ENCODE measurements at places on chromosomes 1 and 21. TPM values are rescaled to one million over a fixed set of nuclear protein-coding genes. Genes with fewer than 3 reads are reported as not detected.

DNA sequence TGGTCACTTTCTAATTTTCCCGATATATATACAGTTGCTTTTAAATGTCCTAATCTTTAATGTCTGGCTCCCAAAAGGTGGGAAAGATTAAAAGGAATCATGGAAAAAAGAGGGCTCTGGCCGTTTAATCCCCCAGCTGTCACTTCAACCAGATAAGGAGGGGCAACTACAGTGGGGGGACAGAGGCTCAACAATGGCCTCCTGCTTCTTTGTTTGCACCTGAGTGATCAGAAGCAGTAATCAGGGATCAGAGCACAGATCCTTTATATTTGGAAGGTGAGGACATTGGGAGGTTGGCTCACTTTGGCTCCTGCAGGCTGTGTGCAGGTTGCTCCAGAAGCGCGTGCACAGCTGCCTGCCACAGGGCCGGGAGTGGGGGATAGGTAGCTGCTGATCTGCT is 212.8 kb downstream of the FMN2 start:
- no peak for DNase-seq

- DNase-seq, result no peak
Measured at GRCh38 chr1:110040548-110040947, 6.1 kb downstream of the STRIP1 start.

DNA sequence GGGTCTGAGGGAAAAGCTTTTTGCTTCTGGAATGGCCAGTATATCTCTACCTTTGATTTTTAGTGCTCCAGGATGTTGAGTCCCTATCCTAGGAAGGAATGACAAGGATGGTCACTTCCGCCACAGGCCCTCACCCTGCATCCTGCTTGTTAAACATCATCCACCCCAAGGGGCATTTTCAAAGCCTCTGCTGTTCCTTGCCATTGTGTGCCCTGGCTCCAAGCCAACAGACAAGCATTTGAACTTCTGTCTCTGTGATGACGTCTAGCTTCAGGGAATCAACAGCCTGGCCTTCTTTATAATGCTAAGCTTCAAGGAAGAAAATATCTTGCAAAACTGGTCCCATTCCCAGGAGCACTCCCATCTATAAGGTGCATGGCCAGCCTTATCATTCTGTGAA is 12.3 kb upstream of the JAM2 start:
- DNase-seq, result no peak

The PDC gene
- total RNA-seq, result not detected

GRCh38 chr1:186708694-186709097 is 28.5 kb upstream of the PTGS2 start:
- no peak for DNase-seq

GRCh38 chr1:94246692-94247137 is 9.3 kb upstream of the ARHGAP29 start:
- DNase-seq, result no peak

The CD1B gene
- total RNA-seq, result not detected

GRCh38 chr21:38054334-38054733 is 138.1 kb upstream of the KCNJ6 start:
- no peak for DNase-seq

The ICOSLG gene
- total RNA-seq, result 2.1 TPM

DNA sequence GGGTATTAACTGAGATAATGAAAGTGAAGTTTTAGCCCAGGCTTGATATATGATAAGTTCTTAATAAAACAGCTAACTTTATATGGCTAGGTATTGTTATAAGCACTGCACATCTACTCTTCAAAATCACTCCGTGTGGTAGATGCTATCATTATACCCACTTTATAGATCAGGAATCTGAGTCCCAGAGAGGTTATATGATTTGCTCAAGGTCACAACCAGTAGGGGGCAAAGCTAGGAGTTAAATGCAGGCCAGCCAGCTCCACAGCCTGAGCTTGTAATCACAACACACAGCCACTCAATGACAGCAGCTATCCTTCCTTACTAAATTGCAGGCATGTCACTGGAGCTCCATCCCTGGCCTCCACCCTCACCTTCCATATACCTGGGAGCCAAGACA is 115.8 kb downstream of the CAPN8 start:
- no peak for DNase-seq

The ERI3 gene
- total RNA-seq, result 40.0 TPM

The FAM72A gene
- total RNA-seq, result 11.9 TPM

GRCh38 chr1:164651351-164651951 is 92.5 kb downstream of the PBX1 start:
- DNase-seq, result no peak

DNA sequence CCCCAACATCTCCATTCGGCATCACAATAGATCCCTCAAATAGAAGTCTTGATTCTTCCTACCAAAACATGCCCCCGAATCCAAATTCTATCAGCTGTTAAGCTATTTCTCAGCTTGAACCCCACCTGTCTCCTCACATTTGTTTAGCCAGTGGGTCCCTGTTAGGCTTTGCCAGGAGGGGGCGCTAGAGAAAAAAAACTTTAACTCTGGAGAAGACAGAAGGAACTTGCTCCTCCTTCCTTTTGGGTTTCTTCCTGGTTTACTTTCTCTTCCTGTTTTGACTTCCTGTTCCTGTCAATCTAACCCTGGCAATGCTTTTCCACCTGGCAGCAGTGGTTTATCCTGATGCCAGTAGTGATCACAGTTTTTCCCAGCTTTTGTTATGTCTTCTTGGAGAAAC is 95.6 kb upstream of the KCNK1 start:
- DNase-seq, result no peak

The C1orf53 gene
- total RNA-seq, result 4.0 TPM

The EFHD2 gene
- total RNA-seq, result 72.2 TPM

DNA sequence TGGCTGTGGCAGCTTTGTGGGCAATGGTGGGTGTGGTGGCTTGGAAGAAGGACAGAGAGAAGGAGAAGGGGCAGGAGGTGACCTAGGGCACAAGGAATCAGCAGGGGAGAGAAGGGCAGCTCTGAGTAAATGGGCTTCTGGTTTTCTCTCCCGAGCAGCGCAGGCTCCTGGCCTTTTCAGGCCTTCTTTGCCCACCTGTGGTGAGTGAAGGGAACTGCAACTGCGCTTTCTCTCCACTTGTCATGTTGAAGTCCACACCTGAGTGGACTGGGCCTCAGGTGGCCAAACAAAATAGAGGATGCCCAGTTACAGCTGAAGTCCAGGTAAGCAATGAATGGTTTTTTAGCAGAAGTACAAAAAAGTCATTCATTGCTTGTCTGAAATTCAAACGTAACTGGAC is 29.4 kb upstream of the KCNA10 start:
- DNase-seq, result no peak

The DTL gene
- total RNA-seq, result 24.5 TPM

DNA sequence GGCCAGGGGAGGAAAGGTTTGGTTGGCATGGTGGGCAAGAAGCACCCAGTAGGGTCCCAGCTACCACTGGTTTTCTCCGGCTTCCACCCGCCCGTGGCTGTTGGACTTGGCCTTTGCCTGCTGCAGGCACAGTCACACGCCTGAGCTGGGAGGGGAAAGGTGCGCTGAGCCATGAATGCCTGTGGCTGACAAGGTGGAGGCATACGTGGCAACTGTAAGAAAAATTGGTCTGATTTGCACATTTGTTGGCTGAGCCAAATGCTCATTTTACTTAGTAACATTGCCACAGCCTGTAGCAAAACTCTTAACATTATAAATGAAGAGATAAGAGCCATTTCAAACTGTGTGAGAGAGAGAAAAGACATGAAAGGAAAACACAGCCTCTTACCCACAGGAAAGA is 191.6 kb downstream of the PTPRC start:
- no peak for DNase-seq

The LAD1 gene
- not detected for total RNA-seq

The PIK3C2B gene
- 25.0 TPM for total RNA-seq

DNA sequence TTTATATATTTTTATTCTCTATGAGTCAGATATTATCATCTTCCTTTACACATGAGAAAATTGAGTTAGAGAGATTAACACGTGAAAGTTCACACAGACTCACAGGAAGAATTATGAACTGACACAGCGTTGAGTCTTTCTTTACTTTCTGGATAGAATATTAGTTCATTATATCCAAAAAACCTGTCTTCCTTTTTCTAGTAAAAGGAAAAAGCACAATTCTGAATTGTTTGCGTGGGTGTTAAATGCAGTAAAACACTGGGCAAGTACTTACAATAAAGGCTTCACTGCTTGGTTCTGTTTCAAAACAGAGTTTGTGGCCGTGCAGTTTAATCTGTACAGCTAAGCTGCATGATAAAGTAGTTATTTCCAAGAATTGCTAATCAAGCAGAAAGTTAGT is 10.8 kb downstream of the MAGI3 start:
- no peak for DNase-seq

GRCh38 chr21:38733972-38734546 is 71.7 kb upstream of the ETS2 start:
- peak; percentile 41 for DNase-seq

DNA sequence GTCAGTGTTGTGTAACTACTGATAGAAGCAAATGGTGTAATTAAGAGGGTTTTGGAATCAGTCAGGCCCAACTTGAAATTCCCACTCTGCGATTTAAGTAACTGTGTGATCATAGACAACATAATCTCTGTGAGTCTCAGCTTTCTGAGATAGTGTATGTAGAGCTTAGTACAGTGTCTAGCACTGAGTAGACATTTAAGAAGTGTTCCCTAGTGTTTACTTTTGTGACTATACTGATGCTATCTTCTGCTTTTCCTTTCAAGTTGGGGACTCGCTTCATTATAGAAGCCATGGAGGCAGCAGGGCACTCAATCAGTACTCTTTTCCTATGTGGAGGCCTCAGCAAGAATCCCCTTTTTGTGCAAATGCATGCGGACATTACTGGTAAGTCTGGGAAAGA is 147.7 kb upstream of the HOOK1 start:
- no peak for DNase-seq

The NRAS gene
- total RNA-seq, result 73.7 TPM

The VHLL gene
- total RNA-seq, result not detected

The POGK gene
- 32.1 TPM for total RNA-seq

The CELF3 gene
- total RNA-seq, result not detected

DNA sequence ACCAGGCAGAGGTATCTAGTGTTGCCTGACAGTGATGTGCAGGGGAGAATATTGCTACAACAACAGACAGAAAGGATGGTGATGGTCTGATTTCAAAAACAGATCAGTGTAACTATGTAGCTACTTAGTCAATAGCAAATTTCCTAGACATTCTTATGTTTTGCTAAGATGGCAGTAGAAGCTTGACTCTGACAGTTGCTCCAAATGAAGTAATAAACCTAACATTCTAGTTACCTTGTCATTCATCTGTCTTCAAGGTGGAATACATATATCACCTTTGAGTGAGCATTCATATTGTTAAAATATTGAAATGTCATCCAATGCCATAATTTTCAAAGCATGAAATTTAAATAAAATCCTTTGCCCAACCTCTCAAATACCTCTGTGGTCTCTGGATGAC is 617.4 kb downstream of the USP25 start:
- no peak for DNase-seq

The APOBEC4 gene
- not detected for total RNA-seq

The FAM3B gene
- not detected for total RNA-seq

The BSDC1 gene
- total RNA-seq, result 41.3 TPM

DNA sequence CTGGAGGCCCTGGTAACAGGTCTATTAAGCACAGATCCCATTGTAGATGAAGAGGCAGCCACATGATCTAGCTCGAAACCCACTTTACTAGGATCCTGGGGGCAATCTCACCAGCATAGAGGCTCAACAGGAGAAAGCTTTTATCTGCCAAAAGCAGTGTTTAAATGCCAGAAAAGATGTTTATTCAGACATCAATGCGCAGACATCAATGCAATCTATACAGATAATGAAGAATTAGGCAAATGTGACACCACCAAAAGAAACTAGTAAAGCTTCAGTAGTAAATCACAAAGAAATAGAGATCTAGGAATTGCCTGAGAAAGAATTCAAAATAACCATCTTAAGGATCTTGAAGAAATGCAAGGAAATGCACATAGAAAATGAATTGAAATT is 32.5 kb downstream of the OR6Y1 start:
- DNase-seq, result no peak

The NTRK1 gene
- total RNA-seq, result under 0.01 TPM

DNA sequence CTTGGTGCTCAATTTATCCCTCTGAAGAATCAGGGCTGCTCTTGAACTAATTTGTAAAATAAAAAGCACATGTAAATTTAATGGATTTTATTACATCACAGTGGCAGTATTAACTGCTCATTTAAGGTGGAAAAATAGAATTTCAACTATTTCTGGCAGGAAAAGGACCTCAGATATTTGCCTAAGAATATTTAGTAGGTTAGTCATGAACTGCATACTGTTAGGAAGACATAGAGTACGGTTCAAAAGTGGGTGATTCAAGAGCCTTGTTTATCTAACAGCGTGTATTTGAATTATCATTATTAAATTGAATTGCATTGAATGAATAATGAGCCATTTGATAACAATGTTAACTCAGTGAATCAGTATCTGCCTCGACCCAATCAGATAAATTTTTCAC is 248.8 kb upstream of the PBX1 start:
- DNase-seq, result no peak

The CD34 gene
- 16.9 TPM for total RNA-seq

- no peak for DNase-seq
Measured at GRCh38 chr1:196377811-196378210, 230.4 kb downstream of the KCNT2 start.

DNA sequence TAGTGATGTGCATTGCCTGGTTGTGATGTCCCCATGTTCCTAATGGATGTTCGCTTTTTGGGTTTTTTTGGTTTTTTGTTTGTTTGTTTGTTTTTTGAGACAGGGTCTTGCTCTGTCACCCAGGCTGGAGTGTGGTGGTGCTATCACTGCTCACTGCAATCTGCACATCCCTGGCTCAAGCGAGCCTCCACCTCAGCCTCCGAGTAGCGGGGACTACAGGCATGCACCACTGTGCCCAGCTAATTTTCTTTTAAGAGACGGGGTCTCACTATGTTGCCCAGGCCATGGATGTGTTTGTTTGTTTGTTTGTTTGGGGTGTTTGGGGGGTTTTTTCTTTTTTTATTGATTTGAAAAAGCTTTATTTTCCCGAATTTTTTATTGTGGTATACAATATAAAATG is 2.1 kb downstream of the COL6A2 start:
- no peak for DNase-seq

The VCAM1 gene
- 37.1 TPM for total RNA-seq

GRCh38 chr1:31007462-31007991 is 58.0 kb downstream of the PUM1 start:
- DNase-seq, result peak; percentile 4

All from pulmonary artery endothelial cell (primary cell).